ENCODE measurements at places on chromosomes 1 and 21. TPM values are rescaled to one million over a fixed set of nuclear protein-coding genes. Genes with fewer than 3 reads are reported as not detected.

SLC26A9 gene
- 4.5 TPM for polyA plus RNA-seq

BSND gene
- not detected for polyA plus RNA-seq

TACSTD2 gene
- 11.6 TPM for polyA plus RNA-seq

MOV10 gene
- 66.8 TPM for polyA plus RNA-seq

DNA sequence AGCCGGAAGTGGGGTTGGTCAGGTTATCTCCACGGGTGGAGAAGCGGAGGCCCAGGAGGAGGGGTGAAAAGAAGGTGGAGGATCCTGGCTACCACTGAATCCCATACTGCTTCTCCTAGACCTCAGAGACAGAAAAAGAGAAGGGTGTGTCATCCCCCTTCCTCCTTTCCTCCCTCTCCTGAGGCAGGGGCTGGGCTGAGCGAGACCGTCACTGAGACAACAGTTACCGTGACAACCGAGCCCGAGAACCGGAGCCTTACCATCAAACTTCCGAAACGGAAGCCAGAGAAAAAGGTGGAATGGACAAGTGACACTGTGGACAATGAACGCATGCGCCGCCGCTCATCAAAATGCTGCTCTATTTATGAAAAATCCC lies 42.1 kb upstream of the NBPF3 start:
- DNase-seq: no peak

GRCh38 chr1:21816602-21817302 lies 4.7 kb downstream of the LDLRAD2 start:
- DNase-seq: no peak

- DNase-seq: no peak
Observed at GRCh38 chr1:226902601-226903000, 32.2 kb downstream of the PSEN2 start.

DNA sequence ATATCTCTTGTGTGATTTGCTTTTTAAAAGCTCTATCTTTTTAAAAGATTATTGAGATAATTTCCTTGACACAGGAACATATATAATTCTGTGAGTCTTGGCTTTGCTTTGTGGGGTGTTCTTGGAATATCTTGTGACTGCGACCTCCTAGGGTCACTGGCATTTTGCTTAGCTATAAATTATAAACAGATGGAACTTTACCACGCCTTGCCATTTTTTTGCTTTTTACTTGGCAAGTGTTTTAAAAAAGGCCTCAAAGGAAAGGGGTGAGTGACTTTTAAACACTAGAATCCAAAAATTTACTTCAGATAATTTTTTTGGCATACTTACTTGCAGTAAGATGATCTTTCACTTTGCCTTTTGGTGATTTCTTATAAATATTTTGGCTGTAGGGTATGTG lies 43.6 kb downstream of the ALG6 start:
- DNase-seq: peak; percentile 23

GRCh38 chr1:30743584-30744059 lies 14.0 kb downstream of the LAPTM5 start:
- no peak for DNase-seq

GRCh38 chr1:167710836-167711235 lies 10.9 kb upstream of the MPZL1 start:
- DNase-seq: no peak

- DNase-seq: no peak
Observed at GRCh38 chr1:20530306-20530705, 22.1 kb upstream of the FAM43B start.

DNA sequence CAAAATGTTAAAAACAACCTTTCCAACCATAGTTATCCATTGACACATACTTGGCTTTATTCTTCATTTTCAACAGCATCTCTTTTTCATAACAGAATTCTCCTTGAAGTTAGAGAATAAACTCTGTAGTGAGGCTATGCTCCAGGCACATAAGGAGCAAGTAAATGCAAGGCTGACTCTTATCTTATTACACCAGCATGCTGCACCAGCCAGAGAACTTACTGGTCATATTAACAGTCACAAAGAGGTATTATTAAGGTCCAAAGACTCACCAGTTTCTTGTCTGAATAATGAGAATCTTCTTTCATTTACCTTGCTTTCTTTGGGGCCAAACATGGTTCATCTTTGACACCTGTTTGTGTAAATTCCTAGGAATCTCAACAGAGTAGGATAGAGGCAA lies 71.3 kb upstream of the IVNS1ABP start:
- DNase-seq: no peak

- DNase-seq: no peak
Observed at GRCh38 chr1:153206631-153207030, 3.4 kb downstream of the LELP1 start.

- DNase-seq: no peak
Observed at GRCh38 chr1:229028987-229029878, 241.7 kb upstream of the RAB4A start.

- DNase-seq: no peak
Observed at GRCh38 chr1:77471691-77472090, 189.9 kb downstream of the AK5 start.
